ENCODE measurements at places on chromosomes 2 and 18.

GRCh38 chr2:113041871-113042270 lies 10.8 kb downstream of the IL36B start:
- DNase-seq, result no peak

DNA sequence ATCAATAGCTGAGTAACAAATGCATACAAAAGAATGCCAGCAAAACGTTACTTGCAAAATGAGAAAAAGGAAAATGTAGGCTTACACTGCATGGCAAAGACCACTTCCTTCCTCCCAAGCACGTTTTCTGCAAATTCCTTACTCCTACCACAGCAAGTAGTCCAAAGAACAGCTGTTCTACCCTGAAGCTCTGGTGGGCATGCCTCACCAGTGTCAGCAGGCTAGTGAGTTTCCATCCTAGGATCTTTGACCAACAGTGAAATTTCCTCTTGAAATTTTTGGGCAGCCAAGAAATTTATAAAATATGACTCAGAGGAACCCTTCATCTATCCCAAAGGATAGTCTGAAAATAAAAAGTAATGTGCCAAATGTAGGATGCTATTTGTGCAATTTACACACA lies 123.9 kb downstream of the ZNF532 start:
- DNase-seq, result no peak

- DNase-seq, result no peak
Measured at GRCh38 chr2:117979911-117980701, 33.8 kb downstream of the CCDC93 start.

GRCh38 chr2:85796341-85797262 lies 42.8 kb downstream of the ATOH8 start:
- no peak for DNase-seq

DNA sequence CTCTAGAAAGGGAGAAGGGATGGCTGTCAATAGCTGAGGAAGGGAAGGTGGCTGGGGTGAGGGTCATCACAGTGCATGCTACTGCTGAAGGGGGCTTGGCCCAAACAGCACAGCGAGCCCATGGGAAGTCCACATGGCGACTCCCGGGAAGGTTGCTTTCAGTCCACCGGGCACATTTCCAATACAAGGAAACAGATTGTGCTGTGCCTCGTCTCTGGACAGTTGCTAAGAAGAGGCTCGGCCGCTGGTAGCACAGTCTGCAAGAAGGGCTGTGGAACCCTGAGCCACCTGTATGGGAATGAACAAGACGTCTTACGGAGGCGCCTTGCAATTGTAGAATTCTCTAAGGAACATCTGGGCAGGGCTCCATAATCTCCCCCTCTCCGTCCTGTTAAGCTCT lies 123.1 kb downstream of the CELF4 start:
- no peak for DNase-seq

DNA sequence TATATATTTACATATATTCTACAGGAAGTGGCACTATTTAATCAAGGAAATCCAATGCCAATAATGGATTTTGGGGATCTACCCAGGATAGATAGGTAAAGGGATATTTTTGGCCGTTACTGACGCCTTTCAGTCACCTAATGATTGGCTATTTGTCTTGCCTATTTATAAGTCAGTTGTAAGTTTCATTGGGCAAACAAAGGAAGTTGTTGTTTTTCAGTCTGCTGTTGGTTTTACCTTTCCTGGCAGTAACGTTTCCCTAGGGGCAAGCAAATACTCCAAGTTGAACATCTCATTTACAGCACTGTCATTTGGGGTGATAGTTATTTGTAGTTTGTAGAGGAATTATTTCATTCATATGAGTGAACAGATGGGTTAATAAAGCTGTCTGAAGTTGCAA lies 17.0 kb upstream of the LANCL1 start:
- DNase-seq, result no peak

- no peak for DNase-seq
Measured at GRCh38 chr2:215899141-215900074, 113.9 kb downstream of the MREG start.

DNA sequence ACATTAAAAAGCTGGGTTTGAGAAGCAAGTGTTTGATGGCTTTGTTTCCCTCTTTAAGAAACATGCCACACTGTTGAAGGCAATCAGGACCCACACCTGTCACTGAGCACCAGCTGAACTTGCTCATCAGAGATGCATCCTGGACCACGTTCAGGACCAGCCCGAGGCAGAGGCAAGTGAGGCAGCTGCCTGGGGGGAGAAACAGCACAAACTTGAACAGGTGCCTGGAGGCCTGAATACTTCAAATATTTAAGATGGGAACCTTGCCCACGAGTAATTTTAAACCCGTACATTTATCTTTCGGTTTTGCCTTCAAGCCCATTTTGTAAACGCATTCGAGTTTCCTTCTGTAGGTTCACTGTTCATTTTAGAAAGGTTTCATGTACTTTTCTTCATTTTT lies 421.3 kb downstream of the NYAP2 start:
- no peak for DNase-seq

GRCh38 chr2:167355821-167356220 lies 467.5 kb downstream of the XIRP2 start:
- no peak for DNase-seq

DNA sequence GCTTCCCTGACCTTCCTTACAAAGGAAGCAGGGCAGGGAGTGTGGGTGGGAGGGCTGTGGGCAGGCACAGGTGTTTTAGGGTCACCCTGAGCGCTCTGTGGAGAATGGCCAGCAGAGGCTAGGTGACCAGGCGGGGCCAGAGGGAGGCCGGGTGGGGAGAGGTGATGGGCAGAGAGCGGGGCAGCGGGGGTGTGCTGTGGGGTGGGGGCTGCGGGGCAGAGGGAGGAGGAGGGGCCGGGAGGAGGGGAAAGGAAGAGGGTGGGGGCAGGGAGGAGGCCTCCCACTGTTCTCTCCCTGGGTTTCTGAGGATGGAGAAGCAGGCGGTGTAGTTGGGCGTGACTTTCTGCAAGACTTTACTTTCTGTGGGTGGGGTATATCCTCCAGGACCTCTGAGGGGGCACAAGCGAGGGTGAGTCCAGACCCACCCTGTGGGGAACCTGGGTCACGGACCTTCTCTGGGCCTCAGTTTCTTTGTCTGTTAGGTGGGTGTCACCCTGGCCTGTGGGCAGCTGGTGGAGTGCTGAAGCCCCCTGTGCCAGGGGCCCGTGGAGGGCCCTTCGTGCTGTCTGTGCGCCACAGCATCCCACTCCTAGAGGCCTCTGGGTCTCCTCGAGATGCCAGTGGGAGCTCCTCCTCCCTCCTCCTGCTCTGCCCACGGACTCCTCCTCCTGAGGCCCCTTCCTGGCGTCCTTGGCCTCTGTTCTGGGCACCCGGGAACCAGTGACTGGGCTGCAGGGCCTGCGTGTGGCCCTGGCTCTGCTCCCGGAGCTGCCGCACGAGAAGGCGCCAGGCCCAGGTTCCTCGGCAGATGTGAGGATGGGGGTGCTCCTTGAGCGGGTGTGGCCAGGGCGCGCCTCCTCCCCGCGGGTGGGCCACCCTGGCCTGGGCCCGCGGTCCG lies 6.3 kb upstream of the NEU4 start:
- no peak for DNase-seq

DNA sequence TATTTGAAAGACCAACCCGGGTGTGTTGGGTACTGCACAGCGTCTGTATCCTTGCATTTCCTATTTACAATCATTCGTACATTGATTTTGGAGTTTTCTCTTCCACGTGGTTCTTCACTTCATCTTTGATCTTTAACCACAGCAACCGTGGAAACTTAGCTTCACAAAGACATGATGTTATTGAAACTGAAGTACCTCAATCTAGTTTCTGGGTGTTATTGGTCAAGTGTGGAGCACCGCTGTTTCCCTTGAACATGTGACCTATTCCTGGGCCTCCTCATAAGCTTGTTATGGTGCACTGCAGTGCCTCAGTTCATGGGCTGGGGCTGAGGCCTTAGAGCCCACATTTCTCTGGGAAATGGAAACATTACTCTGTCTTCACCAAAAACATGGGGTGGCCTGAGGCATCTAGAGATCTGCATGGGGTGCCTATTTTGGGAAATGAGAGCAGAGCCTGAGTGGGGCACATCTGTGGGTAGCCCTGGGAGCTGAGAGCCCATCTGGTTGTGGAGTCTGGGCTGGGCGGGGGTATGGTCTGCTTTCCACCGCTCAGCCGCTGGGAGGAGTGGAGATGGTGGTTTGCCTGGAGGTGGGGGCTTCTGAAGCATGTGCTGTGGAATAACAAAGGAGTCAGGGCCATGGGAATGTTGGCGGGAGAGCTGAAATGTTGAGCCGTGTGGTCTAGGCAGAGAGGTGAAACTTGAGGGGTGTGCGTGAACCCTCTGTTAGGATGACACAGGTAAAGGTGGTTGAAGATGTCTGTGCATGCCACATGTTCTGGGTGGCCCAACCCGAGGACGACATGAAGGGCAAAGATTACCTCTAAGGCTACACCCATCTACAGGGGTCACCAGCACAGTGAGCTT lies 37.4 kb downstream of the ZNF236 start:
- DNase-seq, result no peak

DNA sequence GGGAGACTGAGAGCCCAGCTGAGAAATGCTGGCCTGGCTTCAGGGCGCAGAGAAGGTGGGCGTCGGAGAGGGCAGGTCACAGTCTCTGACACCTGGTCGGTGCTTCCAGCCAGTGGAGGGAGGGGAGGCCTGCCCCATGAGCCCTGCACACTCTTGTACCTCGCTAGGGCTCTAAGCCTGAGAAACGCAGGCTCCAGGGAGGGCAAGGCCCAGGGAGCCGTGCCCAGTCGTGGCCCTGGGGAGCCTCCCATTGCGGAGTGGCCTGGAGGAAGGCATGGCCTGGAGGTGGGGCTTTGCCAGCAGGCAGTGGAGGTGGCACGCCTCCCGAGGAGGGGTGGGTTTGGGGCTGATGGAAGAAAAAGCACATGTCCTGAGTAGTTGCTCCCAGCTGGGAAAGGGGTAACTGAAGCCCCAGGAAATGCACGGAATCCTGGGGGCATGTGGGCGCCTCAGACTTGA lies 39.0 kb downstream of the MTERF4 start:
- no peak for DNase-seq

DNA sequence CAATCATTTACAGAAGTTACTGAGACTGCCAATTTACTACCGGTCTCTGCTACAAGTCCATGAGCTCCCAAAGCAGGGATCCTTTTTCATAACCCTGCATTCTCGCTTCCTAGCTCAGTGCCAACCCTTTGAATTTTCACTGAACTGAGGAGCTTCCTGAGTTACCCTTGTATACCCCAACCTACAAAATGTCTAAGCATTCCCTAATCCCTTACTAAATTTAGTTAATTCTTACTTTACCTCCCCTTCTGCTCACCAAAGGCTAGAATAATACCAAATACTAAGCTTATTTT lies 9.6 kb downstream of the MAT2A start:
- DNase-seq, result no peak

DNA sequence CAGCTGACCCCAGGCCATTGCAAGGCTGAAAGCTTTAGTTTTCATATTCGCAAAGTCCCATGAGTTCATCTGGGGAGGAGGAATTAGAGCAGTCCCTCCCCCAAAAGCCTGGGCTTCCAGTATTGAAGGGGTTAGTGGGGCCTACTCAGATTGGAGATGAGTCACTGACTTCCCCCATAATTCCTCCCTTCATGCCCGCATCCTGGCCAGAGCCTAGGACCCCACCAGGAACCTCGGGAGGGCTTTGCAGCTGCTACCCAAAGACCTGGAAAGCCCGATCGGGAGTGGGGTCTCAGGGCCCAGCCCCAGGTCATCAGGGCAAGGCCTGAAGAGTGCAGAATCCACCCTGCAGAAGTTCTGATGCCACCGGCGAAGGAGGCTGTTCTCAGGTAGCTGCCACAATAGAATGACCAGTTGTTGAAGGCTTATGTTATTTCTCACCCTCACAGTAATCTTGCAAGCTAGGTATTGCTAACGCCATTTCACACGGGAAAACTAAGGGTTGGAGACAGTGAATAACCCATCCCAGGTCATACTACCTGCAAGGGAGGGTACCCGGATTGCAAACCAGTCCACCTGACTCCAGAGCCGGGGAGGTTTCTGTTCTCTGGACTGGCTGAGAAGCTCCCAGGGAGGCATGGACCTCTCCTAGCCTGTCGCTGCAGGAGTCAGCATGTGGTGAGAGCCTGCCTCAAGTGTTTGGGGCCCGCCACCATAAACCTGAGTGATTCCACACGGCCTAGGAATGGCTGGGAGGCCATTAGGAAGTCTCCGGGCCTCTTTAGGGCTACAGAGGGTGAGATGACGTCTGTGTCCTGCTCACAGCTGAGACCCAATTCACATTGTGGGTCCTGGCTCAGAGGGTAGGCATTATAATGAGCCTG lies 5.8 kb upstream of the ARID5A start:
- DNase-seq, result no peak

DNA sequence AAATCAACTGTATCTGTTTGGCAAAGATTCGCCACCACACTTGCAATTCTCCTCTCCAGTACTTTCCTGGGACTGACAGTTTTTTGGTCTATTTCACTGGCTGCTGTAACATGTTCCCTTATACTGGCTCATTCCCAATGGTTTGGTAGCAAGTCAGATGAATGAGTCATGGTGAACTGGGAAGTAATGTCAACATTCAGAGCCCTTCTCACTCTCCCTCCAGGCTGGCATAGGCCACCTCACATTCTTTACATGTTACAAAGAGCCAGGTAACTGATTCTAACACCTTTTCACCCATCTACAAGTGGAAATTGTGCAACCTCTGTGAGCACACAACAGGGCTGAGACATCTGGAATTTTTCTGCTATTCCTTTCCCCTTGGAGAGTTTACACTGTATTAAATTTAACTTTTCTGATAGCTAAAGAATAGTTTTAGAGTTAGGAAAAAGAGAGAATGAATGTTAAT lies 111.3 kb upstream of the TLK1 start:
- DNase-seq, result no peak

DNA sequence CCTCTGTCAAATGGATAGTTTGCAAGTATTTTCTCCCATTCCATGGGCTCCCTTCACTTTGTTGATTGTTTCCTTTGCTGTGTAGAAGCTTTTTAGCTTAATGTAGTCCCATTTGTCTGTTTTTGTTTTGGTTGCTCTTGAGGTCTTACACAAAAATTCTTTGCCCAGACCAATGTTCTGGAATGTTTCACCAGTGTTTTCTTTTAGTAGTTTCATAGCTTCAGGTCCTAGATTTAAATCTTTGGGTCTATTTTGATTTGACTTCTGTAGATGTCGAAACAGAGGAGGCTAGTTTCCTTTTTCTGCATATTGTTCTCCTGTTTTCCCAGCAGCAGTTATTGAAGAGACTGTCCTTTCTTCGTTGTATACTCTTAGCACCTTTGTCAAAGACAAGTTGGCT lies 351.6 kb downstream of the PTPRM start:
- no peak for DNase-seq

DNA sequence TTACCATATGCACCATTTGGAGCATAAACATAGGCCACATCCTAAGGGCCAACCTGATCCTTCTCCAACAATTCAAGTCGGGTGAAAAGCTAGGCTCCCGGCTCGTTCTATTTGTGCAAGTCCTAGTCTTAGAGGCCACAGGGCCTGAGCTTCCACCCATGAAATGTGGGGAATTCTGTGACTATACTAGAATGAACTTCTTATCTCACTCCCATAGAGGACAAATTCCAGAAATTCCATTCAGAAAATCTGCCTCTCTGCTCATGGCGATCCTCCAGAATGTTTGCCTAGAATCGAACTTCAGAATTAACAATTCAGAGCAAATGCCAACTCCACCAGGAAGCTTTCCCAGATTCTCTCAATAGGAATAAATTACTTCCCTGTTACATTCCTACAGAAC lies 187.9 kb downstream of the BCL11A start:
- DNase-seq, result no peak
